ENCODE measurements at places on chromosomes 1 and 21.

- DNase-seq: peak; percentile 47
Observed at GRCh38 chr1:179706339-179706941, 36.7 kb upstream of the FAM163A start.

GRCh38 chr1:50271968-50272578 is 151.2 kb downstream of the DMRTA2 start:
- no peak for DNase-seq

- peak; percentile 80 for DNase-seq
Observed at GRCh38 chr1:51519048-51519864, at the start of gene EPS15. TSS of gene EPS15 (minus strand) at chr1:51519266. CDS start at chr1:51519231, 35 bp downstream.

- DNase-seq: no peak
Observed at GRCh38 chr1:10195570-10195969, 14.8 kb upstream of the KIF1B start.

DNA sequence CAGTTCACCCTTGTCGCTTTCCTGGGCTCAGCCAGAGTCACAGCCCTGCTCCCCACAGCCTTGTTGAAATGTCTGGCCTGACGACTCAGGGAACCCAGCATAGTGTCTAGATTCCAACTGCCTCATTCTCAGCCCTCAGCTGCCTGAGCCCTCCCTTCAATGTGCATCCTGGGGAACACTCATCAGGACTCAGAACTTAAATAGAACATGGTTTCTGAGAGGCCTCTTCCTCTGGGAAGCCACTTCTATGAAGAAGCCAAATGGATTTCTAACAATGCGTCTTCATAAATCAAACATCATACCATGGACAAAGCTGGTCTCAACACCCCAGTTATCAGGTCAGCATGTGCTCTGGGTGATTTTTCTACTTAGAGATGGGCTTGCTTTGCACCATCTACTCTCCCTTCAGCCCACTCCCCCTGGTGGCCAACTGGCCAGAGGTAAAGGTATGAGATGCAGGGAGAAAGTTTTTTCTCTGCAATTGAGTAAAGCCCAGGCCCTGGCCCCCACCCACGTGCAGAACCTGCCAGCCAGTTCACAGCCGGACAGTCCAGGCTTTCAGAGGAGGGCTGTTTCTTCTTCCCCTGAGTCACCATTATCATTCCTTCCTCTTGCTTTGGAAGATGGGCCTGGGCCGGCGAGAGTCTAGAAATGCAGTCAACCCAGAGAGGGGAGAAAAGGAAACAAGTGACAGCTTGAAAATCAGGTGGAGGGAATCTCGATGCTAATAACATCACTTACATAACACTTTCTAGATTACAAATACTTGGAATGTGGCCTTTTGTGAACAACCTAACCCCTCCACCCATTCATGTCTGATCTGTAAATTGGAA is 32.1 kb downstream of the CD244 start:
- DNase-seq: peak; percentile 75

DNA sequence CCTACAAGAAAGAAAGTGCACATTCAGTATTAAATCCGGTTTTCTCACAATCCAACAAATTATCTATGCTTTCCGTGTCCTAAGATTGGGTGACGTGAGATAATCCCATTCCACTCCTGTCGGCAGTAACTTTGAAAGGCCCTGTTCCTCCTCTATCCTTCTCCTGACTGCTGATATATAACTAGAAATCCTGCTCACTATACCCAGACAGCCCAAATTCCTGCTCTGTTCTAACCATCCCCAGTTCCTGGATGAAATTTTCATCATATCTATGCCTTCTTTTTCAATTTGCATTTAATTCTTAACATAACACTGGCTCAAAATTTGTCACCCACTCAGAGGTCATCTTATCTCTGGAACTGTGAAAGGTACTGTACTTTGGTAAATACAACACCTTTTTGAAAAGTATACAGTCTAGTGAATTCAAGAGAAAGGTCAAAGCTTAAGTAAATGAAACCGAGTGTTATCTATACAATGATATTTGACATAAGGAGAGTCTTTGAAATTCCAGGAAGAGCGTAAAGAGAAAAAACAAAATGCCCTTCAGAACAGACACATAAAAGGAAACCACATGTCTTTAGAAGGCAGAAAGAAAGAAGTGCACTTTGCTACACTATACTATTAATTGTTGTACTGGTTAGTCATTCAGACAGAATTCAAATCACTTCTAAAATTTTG is 200.5 kb upstream of the NEGR1 start:
- no peak for DNase-seq

GRCh38 chr1:235455097-235455496 is 49.2 kb downstream of the B3GALNT2 start:
- no peak for DNase-seq

GRCh38 chr1:8871539-8871935 is 6.9 kb downstream of the ENO1 start:
- no peak for DNase-seq

DNA sequence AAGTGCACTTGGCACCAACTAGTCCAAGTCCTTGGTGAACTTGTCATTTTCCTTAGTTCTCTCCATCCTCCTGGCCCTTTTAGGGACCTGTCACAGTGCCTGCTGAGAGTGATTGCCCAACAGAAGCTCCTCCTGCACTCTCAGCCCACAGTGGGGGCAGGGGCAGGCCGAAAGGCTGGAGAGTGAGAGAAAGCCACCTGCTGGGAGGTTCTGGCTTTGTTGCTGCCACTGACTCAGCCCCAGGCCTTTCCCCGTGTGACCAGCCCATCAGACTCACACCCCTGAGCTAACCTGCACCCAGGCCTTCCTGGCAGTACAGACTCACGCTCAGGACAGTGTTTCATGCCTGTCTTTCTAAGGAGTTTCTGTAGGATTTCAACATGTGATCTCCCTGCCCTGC is 17.1 kb upstream of the PROK1 start:
- no peak for DNase-seq

DNA sequence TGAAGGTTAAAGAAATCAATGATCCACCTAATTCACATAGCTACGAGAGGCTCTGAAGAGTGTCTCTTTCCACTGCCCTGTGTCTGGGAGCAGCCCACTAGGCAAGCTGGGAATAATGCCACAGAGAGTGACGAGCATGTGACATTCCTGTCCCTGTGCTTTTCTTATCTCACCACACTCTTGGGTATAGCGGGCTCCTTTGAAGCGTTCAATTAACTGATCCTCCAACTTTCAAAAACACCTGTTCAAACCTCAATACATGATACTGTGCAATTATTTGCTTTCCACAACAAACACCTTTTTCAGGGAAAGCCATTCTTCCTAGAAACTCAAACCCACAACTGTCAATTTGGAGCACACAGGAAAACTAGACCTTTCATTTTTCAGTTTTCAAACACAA is 43.4 kb downstream of the PLPP3 start:
- no peak for DNase-seq

GRCh38 chr1:179529482-179530195 is 46.1 kb downstream of the NPHS2 start:
- DNase-seq: no peak

GRCh38 chr1:93143136-93143535 is 37.1 kb downstream of the TMED5 start:
- DNase-seq: no peak

GRCh38 chr1:115077286-115077983 is 11.9 kb downstream of the TSPAN2 start:
- no peak for DNase-seq

GRCh38 chr1:164774413-164774812 is 215.4 kb downstream of the PBX1 start:
- DNase-seq: no peak

- DNase-seq: no peak
Observed at GRCh38 chr1:42730988-42731387, 9.0 kb downstream of the CLDN19 start.

- DNase-seq: no peak
Observed at GRCh38 chr21:33569991-33570390, 18.5 kb downstream of the DONSON start.

GRCh38 chr1:21165076-21165475 is 11.6 kb downstream of the EIF4G3 start:
- DNase-seq: no peak

DNA sequence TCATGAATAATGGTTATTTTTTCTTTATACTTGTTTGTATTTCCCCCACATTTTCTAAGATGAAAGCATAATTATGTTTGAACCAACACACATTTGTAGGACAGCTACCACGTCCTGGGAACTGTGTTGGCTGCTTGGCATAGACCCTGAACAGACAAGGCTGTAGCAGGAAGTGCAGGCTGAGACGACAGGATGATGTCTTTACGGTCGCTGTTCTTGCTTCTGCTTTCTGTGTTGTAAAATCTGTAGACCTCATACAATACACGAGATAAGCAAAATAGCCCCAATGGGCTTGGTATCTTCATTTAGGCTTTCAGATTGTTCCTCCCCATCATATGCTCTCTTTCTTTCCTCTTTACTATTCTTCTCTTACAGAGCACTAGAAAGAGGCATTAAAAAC is 23.3 kb upstream of the OTUD3 start:
- no peak for DNase-seq

GRCh38 chr1:157758018-157758417 is 18.9 kb downstream of the FCRL2 start:
- DNase-seq: no peak

DNA sequence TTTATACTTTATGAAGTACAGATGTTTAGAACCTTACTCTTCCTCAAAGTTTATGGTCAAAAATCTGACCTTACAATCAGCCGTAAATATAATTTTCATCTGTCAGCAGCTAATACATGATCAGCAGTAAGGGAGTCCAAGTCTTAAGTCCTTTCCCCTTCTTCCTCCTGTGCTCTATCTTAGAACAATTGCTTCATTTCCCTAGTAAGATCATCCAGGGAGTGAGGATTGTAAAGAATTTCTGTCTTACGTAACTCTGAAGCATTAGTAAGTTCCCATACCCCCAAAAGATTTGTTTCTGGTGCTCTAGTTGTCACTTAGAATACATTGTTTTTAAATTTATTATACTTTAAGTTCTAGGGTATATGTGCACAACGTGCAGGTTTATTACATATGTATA is 2.1 kb downstream of the SETDB1 start:
- DNase-seq: no peak

DNA sequence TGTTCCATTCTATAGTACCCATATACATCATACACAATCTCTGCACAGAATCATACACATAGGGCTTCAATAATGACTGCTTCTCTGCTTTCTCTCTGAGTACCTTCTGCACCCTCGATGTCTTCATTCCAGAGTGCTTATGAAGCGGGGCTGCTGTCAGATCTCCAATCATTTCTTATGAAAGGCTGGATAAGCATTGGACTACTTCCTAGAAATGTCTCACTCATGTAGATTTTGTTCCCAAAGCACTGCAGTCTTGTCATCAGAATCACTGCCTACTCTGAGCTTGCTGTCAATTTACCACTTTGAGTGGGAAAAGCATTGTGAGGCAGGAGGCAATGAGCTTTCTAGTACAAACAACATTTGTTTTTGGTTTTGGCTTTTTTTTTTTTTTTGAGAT is 179.0 kb downstream of the SLC35F3 start:
- DNase-seq: no peak

GRCh38 chr1:71770121-71770520 is 512.2 kb downstream of the NEGR1 start:
- no peak for DNase-seq
